ENCODE measurements at places on chromosomes 5 and 9.
A peak's percentile ranks its signal among the peaks of the same experiment; 100 is the strongest.

- no peak for DNase-seq
Observed at GRCh38 chr5:87022415-87022814, 245.3 kb upstream of the RASA1 start.

- no peak for DNase-seq
Observed at GRCh38 chr9:37239224-37239859, 119.0 kb downstream of the ZCCHC7 start.

DNA sequence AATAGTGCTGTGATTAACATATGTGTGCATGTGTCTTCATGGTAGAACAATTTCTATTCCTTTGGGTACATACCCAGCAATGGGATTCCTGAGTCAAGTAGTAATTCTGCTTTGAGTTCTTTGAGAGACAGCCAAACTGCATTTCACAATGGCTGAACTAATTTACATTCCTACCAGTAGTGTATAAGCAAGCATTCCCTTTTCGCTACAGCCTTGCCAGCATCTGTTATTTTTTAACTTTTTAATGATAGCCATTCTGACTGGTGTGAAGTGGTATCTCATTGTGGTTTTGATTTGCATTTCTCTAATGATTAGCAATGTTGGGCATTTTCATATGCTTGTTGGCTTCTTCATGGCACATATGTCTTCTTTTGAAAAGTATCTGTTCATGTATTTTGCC lies 308.5 kb downstream of the ARRDC3 start:
- DNase-seq: no peak

- DNase-seq: peak; percentile 7
Observed at GRCh38 chr5:179700401-179700918, 1.7 kb downstream of the CANX start.

- DNase-seq: no peak
Observed at GRCh38 chr9:2679011-2679410, 38.3 kb upstream of the KCNV2 start.

DNA sequence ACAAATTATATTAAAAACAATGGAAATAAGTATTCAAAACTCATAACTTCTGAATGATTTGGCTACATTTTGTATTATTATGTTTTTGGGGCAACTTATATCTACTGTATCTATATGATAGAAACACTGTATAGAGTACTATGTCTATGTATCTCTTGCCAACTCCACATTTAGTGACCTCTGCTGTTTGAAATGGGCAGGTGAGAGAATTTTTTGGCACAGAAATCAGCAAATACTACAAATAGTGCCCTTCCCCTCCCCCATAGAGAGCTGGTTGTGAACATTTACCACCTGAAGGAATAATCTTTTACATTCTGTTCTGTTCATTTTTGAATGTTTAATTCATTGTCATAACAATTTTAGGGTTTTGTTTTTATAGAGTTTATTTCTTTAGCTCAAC lies 545.3 kb downstream of the PDE4D start:
- peak; percentile 27 for DNase-seq

GRCh38 chr9:104564358-104564757 lies 4.6 kb upstream of the OR13C8 start:
- no peak for DNase-seq

- no peak for DNase-seq
Observed at GRCh38 chr5:178131446-178131996, 707 bp downstream of the RMND5B start.

DNA sequence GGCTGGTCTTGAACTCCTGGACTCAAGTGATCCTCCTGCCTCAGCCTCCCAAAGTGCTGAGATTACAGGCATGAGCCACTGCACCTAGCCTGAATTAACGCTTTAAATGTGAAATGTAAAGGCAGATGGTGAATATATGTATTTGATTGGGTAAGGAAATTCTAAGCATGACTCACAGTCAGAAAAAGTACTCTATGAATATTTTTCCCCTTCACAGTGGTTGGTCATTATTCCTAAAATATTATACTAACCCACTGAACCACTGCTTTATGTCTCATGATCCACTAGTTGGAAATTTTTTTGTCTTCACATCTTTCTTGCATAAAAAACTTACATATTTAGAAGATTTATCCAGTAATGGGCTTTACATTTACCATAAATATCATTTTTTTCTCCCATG lies 14.5 kb upstream of the TENT4A start:
- DNase-seq: no peak

GRCh38 chr9:69090946-69091345 lies 55.4 kb downstream of the FXN start:
- DNase-seq: no peak

DNA sequence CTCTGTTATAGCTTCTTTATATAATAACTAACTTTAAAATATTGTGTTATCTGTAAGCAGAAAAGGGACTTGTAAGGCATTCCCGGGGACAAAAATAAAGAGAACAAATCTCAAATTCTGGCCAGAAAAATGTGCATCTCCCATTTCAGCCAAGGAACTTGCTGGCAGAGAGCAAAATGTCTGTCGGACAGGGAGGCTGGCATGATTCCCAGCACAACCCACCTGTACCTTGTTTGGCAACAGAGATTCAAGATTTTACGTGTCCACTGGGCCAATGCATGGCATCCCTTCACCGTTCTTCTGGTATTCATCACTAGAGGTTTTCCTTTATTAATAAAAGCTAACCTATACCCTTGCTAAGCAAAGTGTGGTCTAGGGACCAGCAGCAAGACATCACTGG lies 566.6 kb downstream of the PSAT1 start:
- DNase-seq: no peak

DNA sequence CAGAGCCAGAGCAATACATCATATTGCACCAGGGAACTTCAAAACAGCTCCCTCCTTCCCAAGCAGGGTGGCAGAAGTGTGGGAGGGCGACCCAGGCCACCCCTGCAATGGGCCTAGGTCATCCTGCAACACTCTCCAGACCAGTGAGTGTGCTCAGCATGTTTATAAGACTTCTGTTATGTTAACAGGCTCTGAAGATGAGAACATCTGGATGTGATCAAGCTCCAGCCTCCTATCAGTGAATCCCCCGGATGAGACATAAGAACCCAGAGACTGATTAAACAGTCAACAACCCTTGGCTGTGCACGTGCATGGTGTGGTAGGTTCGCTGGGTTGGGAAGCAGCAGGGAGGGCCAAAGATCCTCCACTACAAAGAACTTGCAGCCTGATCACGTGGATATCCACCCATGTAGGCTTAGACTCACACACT lies 63.3 kb downstream of the ABCA1 start:
- no peak for DNase-seq

- DNase-seq: no peak
Observed at GRCh38 chr9:93824386-93825294, 130.5 kb downstream of the BARX1 start.

DNA sequence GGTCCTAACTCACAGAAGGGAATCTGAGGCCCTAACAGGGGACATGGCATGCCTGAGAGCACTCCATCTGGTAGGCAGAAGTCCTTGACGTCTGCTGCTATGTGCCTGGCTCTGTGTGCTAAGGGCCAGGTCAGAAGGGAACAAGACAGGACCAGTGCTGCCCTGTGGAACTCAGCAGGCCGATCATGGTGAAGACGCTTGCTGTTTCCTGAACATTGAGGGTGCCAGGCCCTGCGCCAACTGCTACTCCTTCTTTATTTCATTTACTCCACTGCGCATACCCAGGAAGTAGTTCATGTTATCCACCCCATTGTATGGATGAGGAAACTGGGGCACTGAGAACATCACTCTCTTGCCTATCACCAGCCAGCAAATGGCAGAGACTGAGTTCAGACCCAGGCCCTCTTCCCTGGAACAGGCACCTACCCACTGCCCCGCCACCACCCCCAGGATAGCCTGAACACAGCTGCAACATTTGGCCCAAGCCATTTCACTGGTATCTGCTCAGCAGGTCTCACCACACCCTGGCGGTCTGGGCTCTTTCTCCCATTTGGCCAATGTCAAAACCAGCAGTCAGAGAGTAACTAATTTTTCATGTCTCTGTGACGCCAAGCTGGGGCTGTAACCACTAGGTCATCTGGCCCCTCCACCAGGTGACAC lies 24.8 kb upstream of the FOXI1 start:
- no peak for DNase-seq

- no peak for DNase-seq
Observed at GRCh38 chr5:61217214-61217613, 54.9 kb upstream of the SMIM15 start.

GRCh38 chr5:174094857-174095606 lies 49.5 kb downstream of the NSG2 start:
- no peak for DNase-seq

DNA sequence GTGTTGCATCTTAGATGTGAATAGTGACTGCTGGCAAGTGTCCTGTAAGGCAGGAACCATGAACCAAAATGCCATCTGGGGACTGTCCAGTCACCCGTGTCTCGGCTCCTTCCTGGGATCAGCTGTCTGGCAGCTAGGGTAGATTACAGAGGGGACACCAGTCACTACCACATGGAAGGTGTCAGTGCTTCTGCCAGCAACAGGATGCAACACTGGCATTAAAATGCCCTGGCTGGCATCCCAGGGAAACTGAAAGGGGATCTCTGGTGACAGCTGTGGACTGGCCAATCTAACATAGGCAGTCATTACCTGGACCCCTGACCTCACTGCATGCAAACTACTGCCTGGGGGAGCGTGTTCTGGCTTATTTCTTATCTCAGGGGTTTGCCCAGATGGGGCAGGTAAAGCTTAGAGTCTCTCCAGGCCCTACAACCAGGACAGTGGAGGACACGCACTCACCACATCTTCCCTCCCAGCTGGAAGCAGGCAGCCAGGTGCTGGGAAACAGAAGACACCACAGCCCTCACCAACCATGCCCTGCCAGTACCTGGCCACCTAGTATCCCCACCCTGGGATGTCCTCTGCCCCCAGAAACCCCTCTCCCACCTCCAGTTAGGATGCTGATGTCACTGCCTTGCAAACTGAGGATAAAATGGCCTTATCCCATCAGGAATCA lies 83.8 kb downstream of the SEMA4D start:
- no peak for DNase-seq

DNA sequence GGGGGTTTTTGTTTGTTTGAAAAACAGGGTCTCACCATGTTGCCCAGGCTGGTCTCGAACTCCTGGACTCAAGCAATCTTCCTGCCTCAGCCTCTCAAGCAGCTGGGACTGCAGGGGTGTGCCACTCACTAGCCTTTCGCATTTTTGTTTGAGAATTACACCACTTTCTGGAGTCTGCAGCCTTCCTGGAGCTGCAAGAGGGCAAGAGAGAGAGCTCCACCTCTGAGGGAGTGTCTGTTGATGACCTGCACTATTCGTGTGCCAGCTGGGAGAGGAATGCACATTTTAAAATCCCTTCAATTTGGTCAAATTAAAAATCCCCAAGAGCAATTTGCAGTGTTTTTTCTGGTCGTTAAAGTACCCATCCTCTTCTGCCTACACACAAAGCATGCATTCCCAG lies 5.0 kb upstream of the CKMT2 start:
- DNase-seq: no peak

GRCh38 chr9:84709056-84709455 lies 39.5 kb downstream of the NTRK2 start:
- no peak for DNase-seq

DNA sequence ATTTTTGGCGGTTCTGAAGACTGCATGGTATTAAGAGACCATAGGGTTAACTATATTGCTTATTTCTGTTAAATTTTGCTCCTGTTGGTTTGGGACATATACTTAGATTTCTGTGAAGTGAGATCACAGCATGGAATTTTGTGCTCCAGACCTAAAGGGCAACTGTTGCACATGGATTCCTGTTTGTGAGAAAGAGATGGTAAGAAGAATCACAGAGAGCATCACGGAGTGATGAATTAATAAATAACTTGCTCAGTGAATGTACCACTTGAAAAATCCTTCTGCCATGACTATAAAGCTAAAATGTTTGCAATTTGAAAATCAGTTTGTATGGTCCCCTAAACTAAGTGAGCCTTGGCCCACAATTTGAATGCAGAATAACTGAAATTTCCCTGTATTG lies 4.5 kb downstream of the PSAT1 start:
- DNase-seq: no peak

DNA sequence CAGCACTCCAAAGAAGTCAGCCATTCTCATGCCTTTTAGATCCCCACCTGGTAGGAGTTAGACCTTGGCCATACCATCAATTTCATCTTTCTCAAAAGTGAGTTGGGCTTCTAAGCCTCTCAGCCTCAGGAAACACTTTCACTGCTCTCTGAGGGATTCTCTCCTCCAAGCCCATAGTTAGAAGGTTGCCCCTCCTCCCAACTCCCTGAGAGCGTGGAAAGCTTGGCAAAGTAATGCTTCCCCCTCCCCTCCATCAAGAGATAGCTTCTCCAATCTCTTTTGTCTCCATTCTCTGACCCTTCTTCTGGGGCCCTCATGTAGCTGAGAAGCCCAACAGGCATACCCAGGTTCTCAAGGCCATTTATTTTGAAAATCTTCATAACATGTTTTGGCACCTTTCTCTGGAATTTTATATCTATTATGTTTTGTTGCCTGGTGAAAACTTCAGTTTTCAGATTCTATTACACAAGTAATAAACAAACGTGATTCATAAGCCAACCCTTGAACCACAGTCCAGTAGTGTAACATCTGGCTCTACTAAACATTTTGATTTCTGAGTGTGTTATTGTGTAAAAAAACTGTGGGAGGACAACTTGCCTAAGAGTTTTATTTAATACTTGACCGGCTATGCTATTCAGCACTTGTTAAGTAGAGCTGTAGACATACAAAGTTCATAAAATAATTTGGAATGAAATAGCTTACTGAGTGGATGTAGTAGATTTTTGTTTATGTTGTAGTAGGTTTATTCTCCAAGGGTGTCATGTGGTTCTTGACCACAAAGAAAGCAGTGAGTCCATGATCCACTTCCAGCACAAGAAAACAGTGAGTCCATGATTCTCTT lies 17.1 kb downstream of the LVRN start:
- no peak for DNase-seq

GRCh38 chr5:55173687-55174230 lies 782 bp upstream of the CDC20B start:
- DNase-seq: peak; percentile 84

GRCh38 chr9:124209279-124209678 lies 48.5 kb upstream of the NEK6 start:
- DNase-seq: no peak

- DNase-seq: no peak
Observed at GRCh38 chr5:137684761-137685160, 51.1 kb downstream of the KLHL3 start.

DNA sequence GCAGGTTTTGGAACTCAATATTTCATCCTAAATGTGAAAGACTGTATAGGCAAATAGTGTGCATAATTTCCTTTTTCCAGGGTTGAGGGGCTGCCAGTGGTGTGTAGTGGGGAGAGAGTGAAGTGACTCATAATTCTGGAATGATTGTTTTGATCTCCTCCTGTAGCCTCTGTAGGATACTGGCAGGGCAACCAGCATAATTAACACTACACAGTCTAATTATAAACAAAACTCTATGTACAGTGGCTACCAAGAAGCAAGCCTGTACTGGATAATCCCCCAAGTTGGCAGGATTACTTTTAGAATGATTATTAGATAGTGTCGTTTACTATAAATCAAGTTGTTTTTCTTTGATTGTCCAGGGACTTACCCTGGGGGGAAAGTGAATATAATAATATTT lies 32.2 kb downstream of the LNPEP start:
- DNase-seq: no peak
